ENCODE measurements at places on chromosomes 6 and 20. TPM values are rescaled to one million over a fixed set of nuclear protein-coding genes. Genes with fewer than 3 reads are reported as not detected.
A peak's percentile ranks its signal among the peaks of the same experiment; 100 is the strongest.

DNA sequence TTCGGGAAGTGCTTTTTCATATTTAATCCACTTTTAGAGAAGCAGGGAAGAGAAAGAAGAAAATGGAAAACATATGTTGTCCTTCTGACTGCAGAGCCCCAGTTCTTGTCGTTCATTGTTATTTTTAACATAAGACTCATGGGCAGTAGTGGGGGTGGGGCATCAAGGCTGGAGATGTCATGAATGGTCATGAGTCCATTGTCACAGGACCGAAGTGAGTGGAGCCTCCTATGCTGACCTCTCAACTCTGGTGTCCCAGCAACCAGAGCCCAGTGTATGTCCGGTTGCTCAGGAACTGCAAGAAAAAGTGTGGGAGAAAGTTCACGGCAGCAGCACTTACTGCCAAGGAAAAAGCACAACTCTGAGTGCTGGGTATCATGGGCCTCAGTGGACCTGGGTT is 108.6 kb downstream of the BANF2 start:
- peaks cover 3% of the 10 kb centered on the region for H3K27me3 ChIP-seq
- H3K27ac ChIP-seq, result no peak overlapping the region
- H3K4me1 ChIP-seq, result peaks cover 16% of the 10 kb centered on the region

DNA sequence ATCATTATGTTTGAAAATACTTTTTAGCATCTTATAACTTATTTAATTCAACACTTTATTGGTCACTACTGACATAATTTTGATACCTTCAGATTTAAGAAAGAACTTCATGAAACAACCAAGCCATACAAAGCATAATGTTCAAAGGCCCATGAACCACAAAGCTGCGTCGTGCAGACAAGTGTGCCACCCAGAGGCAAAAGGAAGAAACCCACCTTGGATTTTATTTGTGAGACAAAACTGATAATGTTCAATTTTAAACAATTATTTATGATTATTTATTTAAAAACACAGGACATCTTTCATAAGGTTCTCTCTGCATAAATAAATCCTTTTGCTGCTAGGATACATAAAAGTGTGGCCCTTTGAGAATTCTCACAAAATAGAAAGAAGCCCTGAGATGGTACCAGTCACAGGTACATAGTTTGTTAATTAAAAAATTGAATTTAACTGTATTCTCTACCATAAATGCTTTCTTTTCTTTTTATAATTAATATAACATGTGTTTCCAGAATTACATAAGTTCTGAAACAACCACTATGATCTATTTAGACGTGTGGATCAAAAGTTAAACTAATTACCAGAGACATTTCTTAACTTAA is 143.7 kb downstream of the RALGAPA2 start:
- H3K27ac ChIP-seq, result no peak overlapping the region
- DNase-seq, result peak; percentile 39
- no peaks in the 10 kb centered on the region for H3K27me3 ChIP-seq

ROS1 gene
- total RNA-seq, result not detected

GRCh38 chr6:94468830-94469229 is 1049.5 kb upstream of the EPHA7 start:
- no peak overlapping the region for H3K4me3 ChIP-seq
- no peaks in the 10 kb centered on the region for H3K4me1 ChIP-seq
- H3K27ac ChIP-seq, result no peak overlapping the region
- no peaks in the 10 kb centered on the region for H3K36me3 ChIP-seq
- no peak for DNase-seq

- H3K4me1 ChIP-seq, result no peaks in the 10 kb centered on the region
- H3K27ac ChIP-seq, result no peak overlapping the region
- no peak overlapping the region for H3K4me3 ChIP-seq
- peaks cover 5% of the 10 kb centered on the region for H3K27me3 ChIP-seq
Measured at GRCh38 chr6:44655412-44656342, 268.2 kb downstream of the CDC5L start.

DNA sequence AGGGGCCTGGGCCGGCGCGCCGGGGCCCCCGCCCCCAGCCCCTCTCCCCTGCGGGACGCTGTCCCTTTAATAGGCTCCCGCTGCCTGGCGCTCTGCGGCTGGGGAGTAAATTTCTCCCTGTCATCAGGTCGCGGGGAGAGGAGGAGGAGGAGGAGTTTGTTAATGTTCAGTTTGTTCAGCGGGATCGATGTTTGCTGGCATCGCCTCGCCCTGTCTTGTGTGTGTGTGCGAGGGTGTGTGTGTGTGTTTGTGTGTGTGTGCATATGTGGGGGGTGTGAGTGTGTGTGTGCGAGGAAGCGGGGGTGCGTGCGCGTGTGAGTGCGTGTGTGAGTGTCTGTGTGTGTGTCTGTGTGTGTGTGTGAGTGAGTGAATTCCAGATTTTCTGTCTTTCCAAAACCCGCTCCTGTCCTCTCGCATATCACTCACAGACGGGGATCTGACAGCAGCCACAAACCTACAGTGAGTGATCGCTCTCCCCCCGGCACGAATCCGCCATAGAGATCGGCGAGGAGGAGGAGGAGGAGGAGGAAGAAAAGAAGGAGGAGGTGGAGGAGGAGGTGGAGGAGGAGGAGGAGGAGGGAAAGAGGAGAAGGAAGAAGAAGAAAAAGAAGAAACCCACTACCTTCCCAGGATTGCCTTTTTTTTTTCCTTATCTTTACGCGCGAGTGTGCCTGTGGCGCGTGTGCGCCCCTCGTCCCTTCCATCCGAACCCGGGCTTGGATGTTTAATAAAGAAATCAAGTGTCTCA is at the start of gene TSHZ2:
TSHZ2 (plus strand) TSS at position 169 of the 748 bp plus-strand sequence. CDS start 936 bp downstream, outside the sequence.
- peak; percentile 38 for DNase-seq
- no peak within 1 kb of the TSS for H3K27ac ChIP-seq
- no peaks in the 10 kb centered on the region for H3K36me3 ChIP-seq

GRCh38 chr20:58627212-58628072 is 23.6 kb upstream of the STX16 start:
- no peaks in the 10 kb centered on the region for H3K36me3 ChIP-seq
- DNase-seq, result no peak
- H3K4me1 ChIP-seq, result no peaks in the 10 kb centered on the region
- peaks cover 7% of the 10 kb centered on the region for H3K27me3 ChIP-seq

PRRT1 gene
- total RNA-seq, result not detected

QRSL1 gene
- total RNA-seq, result 42.1 TPM

GRCh38 chr20:56463428-56463827 is 5.0 kb upstream of the RTF2 start:
- H3K4me3 ChIP-seq, result no peak overlapping the region
- H3K27ac ChIP-seq, result no peak overlapping the region
- peaks cover 40% of the 10 kb centered on the region for H3K4me1 ChIP-seq
- peaks cover 3% of the 10 kb centered on the region for H3K36me3 ChIP-seq

DNA sequence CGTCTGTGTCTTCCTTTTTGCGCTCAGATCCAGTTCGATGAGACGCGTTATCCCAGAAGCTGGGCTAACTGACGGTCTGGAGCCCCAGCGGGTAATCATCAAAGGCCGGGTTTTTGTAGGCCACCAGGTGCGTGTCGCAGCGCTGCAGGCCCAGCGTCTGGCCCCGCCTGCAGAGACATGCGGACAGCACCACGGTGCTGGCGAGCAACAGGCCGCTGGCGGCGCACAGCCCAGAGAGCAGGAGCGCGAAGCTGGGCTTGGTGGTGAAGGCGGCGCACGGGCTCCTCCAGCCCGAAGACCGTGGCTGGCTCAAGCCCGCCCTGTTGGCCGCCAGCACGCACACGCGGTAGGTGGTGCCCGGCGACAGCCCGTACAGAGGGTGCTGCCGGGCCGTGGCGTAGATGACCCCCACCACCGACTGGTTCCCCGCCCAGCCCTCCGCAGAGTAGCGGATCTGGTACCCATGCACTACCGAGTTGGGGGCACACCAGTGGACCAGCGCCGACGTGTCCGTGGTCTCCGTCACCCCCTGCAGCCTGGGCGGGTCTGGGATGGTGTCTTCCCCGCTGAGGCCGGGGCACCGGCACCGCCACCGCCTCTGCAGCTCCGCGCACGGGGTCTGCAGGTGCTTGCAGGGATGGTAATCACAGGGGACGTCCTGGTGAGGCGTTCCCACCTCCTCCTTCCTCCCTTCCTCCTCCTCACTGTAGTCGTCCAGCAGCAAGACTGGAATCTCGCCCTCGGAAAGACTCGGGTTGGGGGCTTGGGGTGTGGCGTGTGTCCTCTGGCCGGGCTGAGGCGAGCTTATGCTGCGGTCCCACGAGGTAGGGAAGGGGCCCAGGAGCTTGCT is 12.7 kb downstream of the LRRN4 start:
- no peaks in the 10 kb centered on the region for H3K27me3 ChIP-seq
- peaks cover 1% of the 10 kb centered on the region for H3K36me3 ChIP-seq
- no peak overlapping the region for H3K4me3 ChIP-seq
- H3K4me1 ChIP-seq, result no peaks in the 10 kb centered on the region
- no peak for DNase-seq

DNA sequence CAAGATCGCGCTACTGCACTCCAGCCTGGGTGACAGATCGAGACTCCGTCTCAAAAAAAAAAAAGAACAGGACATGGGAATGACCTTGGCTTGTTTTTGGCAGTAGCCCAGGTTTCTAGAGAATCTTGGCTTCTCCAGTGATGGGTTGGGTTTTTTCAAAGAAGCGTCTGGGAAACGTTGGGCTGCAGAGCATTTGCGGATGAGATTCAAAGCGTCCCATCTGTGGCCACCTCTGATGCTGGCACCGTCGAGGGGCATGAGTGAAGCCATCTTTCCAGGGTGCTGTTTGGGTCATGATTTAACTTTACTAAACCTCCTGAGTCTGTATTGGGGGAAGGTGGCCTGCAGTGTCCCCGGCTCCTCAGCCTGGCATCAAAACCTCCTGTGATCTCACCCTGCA is 43.2 kb upstream of the SRF start:
- H3K27me3 ChIP-seq, result no peaks in the 10 kb centered on the region
- no peaks in the 10 kb centered on the region for H3K4me1 ChIP-seq
- no peak overlapping the region for H3K4me3 ChIP-seq
- no peaks in the 10 kb centered on the region for H3K36me3 ChIP-seq
- DNase-seq, result no peak

GRCh38 chr6:84074988-84075781 is 41.6 kb downstream of the MRAP2 start:
- H3K4me3 ChIP-seq, result no peak overlapping the region
- no peak for DNase-seq
- H3K27ac ChIP-seq, result no peak overlapping the region
- no peaks in the 10 kb centered on the region for H3K27me3 ChIP-seq
- H3K36me3 ChIP-seq, result no peaks in the 10 kb centered on the region
- H3K4me1 ChIP-seq, result no peaks in the 10 kb centered on the region

- H3K4me3 ChIP-seq, result peak overlapping the region; percentile 68
- DNase-seq, result peak; percentile 82
- peak overlapping the region; percentile 78 for H3K27ac ChIP-seq
- H3K4me1 ChIP-seq, result peaks cover 67% of the 10 kb centered on the region
Measured at GRCh38 chr6:33427585-33428223, 7.8 kb downstream of the SYNGAP1 start.

LTA gene
- total RNA-seq, result 8.8 TPM

AKAP12 gene
- total RNA-seq, result 0.15 TPM

DNA sequence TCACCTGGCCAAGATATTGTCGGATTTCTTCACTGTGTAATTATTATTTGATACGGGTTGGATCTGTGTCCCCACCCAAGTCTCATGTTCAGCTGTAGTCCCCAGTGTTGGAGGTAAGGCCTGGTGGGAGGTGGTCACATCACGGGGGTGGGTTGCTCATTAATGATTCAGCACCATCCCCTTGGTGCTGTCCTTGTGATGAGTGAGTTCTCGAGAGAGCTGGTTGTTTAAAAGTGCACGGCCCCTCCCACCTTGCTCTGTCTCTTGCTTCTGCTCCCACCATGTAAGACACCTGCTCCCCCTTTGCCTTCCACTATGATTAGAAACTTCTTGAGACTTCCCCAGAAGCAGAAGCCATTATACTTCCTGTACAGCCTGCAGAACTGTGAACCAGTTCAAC is 173.9 kb upstream of the PMEPA1 start:
- no peaks in the 10 kb centered on the region for H3K36me3 ChIP-seq
- H3K4me3 ChIP-seq, result no peak overlapping the region
- DNase-seq, result no peak
- H3K27me3 ChIP-seq, result no peaks in the 10 kb centered on the region
- H3K27ac ChIP-seq, result no peak overlapping the region

DNA sequence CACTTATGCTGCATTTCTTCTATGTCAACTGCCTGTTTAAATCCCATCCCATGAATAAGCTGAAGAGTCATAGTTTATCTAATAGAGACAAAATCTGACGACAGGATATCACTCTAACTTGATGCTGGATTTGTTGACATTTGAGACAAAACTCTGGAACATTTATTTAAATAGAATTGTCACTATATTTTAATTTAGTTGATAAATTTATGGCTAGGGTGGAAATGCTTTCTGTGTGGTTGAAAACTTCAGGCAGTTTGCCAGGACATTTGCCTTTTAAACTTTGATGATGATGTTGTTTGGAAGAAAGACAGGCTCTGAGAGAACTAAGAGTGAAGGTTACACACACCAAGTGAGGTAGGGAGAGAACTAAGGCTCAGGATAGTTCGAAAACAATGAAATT is 68.1 kb downstream of the GJA1 start:
- no peak overlapping the region for H3K4me3 ChIP-seq
- H3K4me1 ChIP-seq, result no peaks in the 10 kb centered on the region
- no peaks in the 10 kb centered on the region for H3K27me3 ChIP-seq
- H3K36me3 ChIP-seq, result no peaks in the 10 kb centered on the region
- no peak overlapping the region for H3K27ac ChIP-seq
- no peak for DNase-seq

COL10A1 gene
- not detected for total RNA-seq

Measured in B cell (primary cell).